GM12864 (cell line): ENCODE measurements at places on chromosomes 12 and 14.
A peak's percentile ranks its signal among the peaks of the same experiment; 100 is the strongest.

DNA sequence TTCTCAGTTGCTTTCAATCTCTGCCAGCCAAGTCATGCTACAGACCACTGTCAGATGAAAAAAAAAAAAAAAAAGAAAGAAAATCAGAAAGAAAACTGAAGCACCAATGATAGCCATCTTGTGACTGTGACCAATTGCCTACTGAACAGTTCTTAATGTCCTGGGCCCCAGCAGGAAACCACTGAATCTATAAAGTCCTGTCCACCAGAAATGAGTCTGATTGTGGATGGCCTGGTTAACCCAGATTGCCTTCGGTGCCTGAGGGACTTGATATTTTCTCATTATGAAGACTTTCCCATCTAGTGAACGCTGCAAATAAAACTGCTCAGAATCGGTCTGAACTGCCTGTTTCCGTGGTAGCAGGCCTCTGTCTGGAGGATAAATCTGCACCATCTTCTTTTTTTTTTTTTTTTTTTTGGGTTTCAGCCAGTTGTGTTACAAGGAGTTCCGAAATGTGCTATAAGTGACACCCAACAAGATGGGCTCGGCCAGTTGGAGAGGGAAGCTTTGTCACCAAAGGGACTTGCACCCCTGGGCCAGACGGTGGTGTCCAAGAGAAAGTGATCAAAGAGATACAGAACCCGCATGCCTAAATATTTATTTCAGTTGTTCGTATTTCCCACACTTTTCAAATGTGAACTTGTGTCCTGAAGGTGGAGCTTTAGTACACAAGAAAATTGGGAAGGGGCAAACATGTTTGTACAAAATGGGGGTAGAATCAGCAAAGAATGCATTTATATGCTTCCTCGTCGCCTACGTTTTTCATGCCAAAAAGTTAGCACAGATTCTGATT, 3.0 kb upstream of the PLXNC1 start:
- DNase-seq: no peak

DNA sequence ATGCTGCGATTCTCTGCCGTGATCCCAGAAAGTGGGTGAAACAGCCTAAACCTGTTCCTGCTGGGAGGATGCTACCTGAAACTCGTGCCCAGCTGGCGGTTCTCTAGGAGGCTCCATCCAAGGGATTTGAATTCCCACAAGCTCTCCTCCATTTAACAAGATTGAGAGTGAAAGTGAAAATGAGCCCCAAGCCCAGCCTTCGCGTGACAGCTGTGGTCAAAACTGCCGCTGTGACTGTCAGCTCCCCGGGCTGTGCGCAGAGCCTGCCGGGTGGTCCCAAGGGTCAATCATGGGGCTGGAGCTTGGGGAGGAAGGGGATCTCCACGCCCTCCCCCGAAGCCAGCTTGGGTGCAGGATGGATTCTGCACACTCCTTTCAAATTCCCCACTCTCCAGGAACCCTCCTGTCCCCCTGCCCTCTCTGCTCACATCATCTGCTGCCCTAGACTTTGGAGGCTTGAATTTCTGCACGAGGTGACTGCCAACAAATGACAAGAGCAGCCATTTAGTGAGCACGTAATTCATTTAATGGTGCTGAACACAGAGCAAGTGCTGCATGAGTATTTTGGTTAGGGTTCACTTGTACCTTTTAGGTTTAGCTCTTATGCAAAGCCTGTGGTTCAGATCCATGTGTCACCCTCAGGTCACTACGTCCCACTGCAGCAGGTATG, 5.3 kb downstream of the ASB2 start:
- DNase-seq: peak; percentile 66

DNA sequence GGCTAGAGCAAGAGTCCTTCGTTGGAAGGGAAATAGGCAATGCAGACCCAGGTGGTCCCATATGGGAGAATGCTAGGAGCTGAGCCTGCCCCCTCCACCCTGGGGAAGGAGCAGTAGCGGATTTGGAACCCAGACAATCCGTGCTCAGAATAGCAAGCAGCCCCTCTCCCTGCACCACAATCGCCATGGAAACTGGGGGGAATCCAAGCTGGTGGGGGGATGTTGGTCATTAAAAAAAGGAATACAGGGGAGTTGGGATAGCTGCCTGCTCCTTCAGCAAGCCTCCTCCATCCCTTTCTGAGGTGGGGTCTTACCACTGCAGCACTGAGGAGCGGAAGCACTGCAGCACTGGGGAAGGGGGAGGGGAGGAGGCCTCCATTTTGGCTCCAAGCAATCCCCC, 2.9 kb downstream of the RND1 start:
- DNase-seq: no peak

- no peak for DNase-seq
Measured at GRCh38 chr12:53115891-53116648, 12.8 kb downstream of the SOAT2 start.

- DNase-seq: no peak
Measured at GRCh38 chr12:93443576-93443975, 1.8 kb upstream of the UBE2N start.

GRCh38 chr14:102901633-102902032, 20.8 kb upstream of the AMN start:
- DNase-seq: peak; percentile 92

GRCh38 chr12:27257104-27257843, 13.2 kb downstream of the STK38L start:
- DNase-seq: no peak

- no peak for DNase-seq
Measured at GRCh38 chr12:1126091-1126490, 135.1 kb downstream of the ERC1 start.

- no peak for DNase-seq
Measured at GRCh38 chr14:68527329-68527851, 265.5 kb downstream of the ZFP36L1 start.

DNA sequence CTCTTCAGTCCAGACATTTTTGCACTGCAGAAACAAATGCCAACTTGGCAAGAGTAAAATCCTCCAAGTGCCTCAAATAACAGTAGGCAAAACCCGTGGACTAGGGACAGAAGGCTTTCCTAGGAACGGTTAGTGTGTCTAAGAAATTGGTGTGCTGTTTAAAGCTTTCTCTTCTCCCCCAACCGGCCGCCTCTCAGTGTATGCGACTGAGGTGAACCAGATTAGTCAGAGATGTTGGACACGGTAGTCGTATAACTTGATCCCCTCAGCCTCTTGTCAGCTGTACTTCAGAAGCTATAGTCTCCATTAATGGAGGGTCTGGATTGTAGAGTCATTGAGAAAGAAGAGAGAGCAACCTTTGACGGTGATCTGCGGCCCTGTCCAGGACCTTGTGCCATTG, 21.7 kb downstream of the PPFIBP1 start:
- no peak for DNase-seq

GRCh38 chr12:54009171-54010052, 627 bp downstream of the HOXC8 start:
- no peak for DNase-seq

- DNase-seq: no peak
Measured at GRCh38 chr14:54712465-54713200, 145.7 kb downstream of the SAMD4A start.

- no peak for DNase-seq
Measured at GRCh38 chr12:110071504-110071903, 23.2 kb upstream of the C12orf76 start.

DNA sequence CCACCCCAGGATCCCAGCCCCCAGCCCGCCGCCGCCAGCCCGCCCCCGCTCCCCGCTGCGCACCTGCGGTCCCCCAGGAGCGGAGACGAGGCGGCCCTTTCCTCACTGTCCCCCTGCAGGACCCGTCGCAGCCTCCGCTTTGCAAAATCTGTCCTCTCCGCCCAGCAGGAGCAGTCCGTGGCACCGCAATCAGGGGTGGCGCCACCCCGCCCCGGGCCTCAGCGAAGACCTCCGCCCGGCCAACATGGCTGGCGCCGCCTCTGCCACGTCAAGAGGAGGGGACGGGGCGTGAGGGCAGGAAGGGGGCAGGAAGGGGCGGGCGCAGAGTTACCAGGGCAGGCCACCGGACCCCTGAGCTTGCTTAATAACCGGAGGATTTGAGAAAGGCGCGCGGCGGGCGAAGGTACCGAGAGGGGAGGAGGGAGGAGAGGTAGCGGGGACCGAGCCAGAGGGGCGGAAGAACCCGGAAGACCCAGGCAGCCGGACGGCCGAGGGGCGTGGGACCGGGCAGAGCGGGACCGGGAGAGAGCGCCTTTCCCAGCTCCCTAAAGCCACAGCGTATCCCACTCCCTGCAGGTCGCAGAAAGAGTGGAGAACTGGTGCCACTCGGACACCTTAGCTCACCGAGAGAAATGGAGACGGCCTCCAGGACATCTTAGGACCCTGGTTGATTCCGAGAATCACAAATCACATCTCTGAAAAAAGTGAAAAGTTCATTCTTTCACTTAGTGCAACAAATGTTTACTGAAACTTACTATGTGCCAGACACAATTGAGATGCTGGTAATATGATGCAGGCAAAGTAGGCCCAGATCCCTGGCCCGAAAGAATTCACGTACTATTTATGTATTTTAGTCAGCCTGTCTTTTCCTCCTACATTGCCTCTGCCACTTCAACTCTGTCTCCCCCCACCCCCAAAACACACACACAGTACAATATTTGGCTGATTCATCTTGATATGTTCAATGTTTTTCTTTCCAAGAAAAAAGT, at the start of gene SEC23A:
Gene SEC23A, minus strand, starts transcription at position 267 of the 989 bp plus-strand sequence. CDS start 7,117 bp downstream, outside the sequence.
- DNase-seq: peak; percentile 67

DNA sequence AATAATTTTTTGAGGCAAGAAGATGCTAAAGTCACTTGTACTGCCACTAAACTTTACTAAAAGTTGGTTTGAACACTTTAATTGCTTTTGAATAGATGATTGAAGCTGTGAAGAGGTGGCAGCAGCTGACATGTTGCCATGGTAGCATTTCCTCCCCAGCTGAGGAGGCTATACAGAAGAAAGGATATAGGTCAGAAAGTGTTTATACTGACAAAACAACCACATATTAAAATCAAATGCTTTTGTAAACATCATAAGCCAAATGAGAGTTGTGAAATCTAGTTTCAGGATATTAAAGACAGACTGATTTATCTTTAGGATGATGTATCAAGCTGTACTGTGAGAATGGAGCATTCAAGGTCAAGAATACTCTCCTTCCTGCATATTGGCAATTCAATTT, 41.7 kb downstream of the TSPAN19 start:
- DNase-seq: no peak

GRCh38 chr14:69010648-69011047, 31.5 kb upstream of the ACTN1 start:
- no peak for DNase-seq

- no peak for DNase-seq
Measured at GRCh38 chr12:57128519-57129247, 400 bp downstream of the LRP1 start.

DNA sequence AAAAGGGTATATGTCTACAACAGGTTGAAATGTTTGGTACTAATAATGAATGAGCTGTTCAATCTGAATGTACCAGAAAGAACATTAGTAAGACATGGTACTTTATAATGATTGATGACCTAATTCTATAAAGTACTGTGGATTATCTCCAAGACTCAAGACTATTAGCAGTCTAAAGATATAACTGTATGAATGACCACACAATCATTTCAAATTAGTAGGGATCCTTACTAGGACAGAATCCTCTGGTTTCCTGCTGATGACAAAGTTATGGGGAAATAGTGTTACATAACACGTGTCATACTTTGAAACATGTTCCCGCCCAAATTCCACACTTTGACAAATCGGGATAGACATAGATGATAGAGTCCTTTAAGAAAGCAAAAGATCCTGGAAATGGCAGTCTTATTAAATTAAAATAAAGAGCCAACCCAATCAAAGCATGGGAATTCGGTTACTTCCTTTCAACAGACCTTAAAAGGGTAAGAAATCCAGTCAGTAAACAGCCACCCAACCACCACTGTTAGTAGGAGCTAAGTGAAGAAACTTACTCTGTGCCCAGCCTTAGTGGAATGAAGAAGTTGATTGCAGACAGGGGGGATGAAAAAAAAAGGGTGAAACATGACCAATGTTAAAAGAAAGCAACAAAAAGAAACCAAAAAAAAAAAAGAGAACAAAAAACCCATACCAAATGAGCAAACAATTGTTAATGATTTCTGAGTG, 2.8 kb downstream of the VPS29 start:
- DNase-seq: no peak

GRCh38 chr12:105198961-105199360, 37.0 kb downstream of the APPL2 start:
- DNase-seq: no peak

DNA sequence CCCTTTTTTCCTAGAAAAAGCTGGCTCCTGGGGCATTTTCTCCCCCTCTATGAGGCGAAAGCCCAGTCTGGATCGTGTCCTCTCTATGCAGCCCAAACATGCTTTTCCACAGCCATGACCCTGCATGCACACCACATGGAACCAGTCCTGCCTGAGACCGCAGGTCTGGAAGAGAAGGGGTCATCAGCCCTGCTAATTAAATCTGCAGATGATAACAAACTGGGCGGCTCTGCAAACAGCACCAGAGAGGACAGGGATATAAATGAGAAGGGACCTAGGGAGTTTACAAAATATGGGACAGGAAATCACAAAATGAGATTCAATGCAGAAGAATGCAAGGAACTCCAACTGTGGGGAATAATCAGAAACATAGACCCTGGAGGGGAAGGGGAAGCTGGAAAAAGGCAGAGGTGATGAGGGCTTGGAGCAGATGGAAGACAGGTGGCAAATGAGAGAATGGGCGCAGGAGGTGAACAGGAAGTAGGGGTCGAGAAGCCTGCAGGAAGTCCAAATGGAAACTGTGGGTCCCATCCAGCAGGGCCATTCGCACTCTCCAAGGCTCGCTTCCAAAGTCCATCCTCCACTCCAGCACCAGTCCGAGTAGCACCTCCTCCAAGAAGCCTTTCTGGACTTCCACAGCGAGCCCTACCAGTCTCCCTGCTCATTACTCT, 76.3 kb downstream of the ANO2 start:
- no peak for DNase-seq

- peak; percentile 29 for DNase-seq
Measured at GRCh38 chr14:72049462-72049861, 117.2 kb downstream of the RGS6 start.

GRCh38 chr12:67630373-67631088, 18.0 kb upstream of the DYRK2 start:
- DNase-seq: peak; percentile 58

DNA sequence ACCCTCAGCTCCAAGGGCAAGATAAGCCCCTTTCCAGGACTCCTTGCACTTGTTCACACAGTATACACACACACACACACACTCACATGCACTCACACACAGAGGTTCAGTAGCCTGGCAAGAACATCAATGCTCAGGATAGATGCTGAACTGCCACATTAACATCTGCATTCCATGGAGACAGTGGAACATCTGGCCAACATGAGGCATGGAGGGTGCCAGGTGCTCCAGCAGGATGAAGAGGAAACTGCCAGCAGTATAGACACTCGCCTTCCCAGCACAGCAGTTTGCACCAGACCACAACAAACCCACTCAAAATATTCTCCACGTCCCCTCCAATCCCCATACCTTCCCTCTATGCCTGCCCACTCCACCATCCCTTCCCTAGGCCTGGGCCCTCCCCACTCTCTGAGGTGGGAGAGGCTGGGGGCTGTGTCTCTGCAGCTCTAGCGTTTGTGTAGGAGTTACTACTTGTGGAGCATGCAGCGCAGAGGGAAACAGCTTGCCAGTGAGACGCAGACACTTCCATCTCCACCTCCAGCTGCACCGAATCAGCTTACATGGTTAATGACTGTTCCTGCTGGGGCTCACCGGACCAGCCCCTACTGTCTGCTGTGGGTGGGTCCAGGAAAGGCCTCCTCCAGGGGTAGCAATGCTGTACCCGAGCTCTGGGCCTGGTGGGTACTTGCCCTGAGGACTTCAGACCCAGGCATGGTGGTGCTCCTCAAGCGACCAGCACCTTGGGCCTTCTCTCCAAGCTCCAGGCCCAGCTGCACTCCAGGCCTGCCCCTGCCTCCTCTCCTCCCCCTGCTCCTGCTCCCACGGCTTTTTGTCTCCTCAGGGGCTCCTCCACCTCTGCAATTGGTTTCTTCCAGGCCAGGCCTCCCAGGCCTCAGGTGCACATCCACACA, 18.6 kb upstream of the PLEKHG3 start:
- DNase-seq: no peak
